ENCODE measurements at places on chromosomes 3 and 15. TPM values are rescaled to one million over a fixed set of nuclear protein-coding genes. Genes with fewer than 3 reads are reported as not detected.

The SCN5A gene
- 0.77 TPM for total RNA-seq

The SAMMSON gene
- 1.0 TPM for total RNA-seq

The PTX3 gene
- total RNA-seq, result 20.1 TPM

The TM4SF18 gene
- 14.9 TPM for total RNA-seq

The ATG7 gene
- 113 TPM for total RNA-seq

The ERICH6 gene
- total RNA-seq, result not detected

The CTXN2 gene
- not detected for total RNA-seq

The RBPMS2 gene
- 1.7 TPM for total RNA-seq

The SH2D7 gene
- not detected for total RNA-seq

The PATL2 gene
- total RNA-seq, result 26.0 TPM

The C3orf22 gene
- total RNA-seq, result not detected

The FOXL2NB gene
- not detected for total RNA-seq

The CCR3 gene
- total RNA-seq, result 0.58 TPM

The AHSG gene
- total RNA-seq, result not detected

The LDHAL6B gene
- total RNA-seq, result not detected

The CORO2B gene
- 4.5 TPM for total RNA-seq

The ADGRG7 gene
- not detected for total RNA-seq

The ARHGEF26 gene
- 1.2 TPM for total RNA-seq

The A4GNT gene
- not detected for total RNA-seq

The STAB1 gene
- 351 TPM for total RNA-seq

The ANKUB1 gene
- total RNA-seq, result not detected

The TRPM1 gene
- not detected for total RNA-seq
